ENCODE measurements at places on chromosomes 2 and 18. TPM values are rescaled to one million over a fixed set of nuclear protein-coding genes. Genes with fewer than 3 reads are reported as not detected.

Gene DSG4
- total RNA-seq: not detected

Gene TUBA4B
- not detected for total RNA-seq

Gene DSC2
- 0.48 TPM for total RNA-seq

Gene NR4A2
- total RNA-seq: 0.70 TPM

Gene SPRED2
- total RNA-seq: 8.6 TPM

Gene COPS7B
- 21.7 TPM for total RNA-seq

Gene AP1S3
- total RNA-seq: 4.6 TPM

Gene CDK15
- total RNA-seq: 8.0 TPM

Gene NT5DC4
- total RNA-seq: not detected

Gene GALNT14
- total RNA-seq: 12.9 TPM

Gene SLC30A3
- 0.46 TPM for total RNA-seq

Gene SH3RF3
- 0.45 TPM for total RNA-seq

Gene SERTAD2
- 6.9 TPM for total RNA-seq

Gene HRH4
- total RNA-seq: not detected

Gene FLACC1
- total RNA-seq: 0.23 TPM

Gene PRKAG3
- total RNA-seq: not detected

Gene MROH2A
- total RNA-seq: not detected

Gene COX5B
- total RNA-seq: 479 TPM

Gene ARHGAP28
- 26.4 TPM for total RNA-seq

Gene SPDYA
- not detected for total RNA-seq

Gene REG1B
- not detected for total RNA-seq

Gene SELENOI
- total RNA-seq: 10.9 TPM

Gene OLA1
- total RNA-seq: 97.4 TPM

Gene ABCB11
- total RNA-seq: not detected

Gene EPB41L5
- 6.6 TPM for total RNA-seq

Gene SCYGR4
- total RNA-seq: not detected

Gene PRADC1
- total RNA-seq: 26.6 TPM

Gene CYS1
- 1.1 TPM for total RNA-seq

Gene CNTNAP5
- total RNA-seq: not detected

Gene PAX8
- total RNA-seq: not detected

Gene KIAA2012
- total RNA-seq: not detected

Gene RNF152
- 4.8 TPM for total RNA-seq

Gene SAG
- total RNA-seq: not detected

Gene ALPG
- total RNA-seq: not detected

Gene ADRA2B
- total RNA-seq: not detected

Measured in H4 (cell line).